ENCODE measurements at places on chromosomes 4 and X. TPM values are rescaled to one million over a fixed set of nuclear protein-coding genes. Genes with fewer than 3 reads are reported as not detected.

- DNase-seq, result no peak
- no peak overlapping the region for H3K4me3 ChIP-seq
- no peak overlapping the region for H3K27ac ChIP-seq
- no peaks in the 10 kb centered on the region for H3K36me3 ChIP-seq
- no peaks in the 10 kb centered on the region for H3K4me1 ChIP-seq
These were observed 220.1 kb downstream of the PDGFC start for GRCh38 chr4:156751486-156751885.

DNA sequence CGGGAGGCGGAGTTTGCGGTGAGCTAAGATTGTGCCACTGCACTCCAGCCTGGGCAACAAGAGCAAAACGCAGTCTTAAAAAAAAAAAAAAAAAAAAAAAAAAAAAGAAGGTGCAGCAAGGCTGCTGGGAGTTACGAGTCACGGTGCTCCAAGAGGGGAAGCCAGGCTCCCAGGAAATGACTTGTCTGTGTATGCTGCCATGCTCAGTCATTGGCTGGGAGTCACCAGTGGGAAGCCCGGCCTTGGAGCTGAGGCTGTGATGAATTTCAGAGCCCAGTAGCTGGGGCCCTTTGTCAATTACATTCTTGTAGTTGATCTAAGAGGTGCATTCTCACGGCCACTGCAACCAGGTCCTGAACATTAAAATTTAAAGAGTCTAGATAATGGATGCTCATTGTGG lies 1105.1 kb upstream of the TENM3 start:
- no peaks in the 10 kb centered on the region for H3K4me1 ChIP-seq
- DNase-seq, result no peak
- no peaks in the 10 kb centered on the region for H3K36me3 ChIP-seq
- no peak overlapping the region for H3K27ac ChIP-seq
- no peak overlapping the region for H3K4me3 ChIP-seq
- H3K27me3 ChIP-seq, result no peaks in the 10 kb centered on the region

DNA sequence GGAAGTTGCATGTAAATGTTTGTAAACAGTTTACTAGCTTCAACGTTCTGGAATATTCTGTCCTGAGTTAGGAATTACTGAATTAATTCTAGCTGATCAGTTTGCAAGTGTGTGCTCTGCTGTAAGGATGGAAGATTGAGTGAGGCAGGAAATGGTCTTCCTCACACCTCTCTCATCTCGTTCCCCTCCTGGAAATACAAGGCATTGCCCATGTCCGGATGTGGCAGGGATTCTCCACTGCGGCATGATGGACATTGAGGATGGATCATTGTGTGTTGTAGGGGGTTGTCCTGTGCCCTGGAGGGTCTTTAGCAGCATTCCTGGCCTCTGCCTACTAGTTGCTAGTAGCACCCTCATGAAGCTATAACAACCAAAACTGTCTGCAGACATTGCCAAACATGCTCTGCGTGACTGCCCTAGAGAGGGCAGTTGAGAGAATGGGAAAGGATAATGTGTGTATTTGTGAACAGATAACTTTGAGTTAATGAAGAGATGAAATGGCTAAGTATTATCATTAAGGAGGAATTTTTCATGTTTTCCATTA lies 12.6 kb downstream of the CA5B start:
- no peak overlapping the region for H3K4me3 ChIP-seq
- no peaks in the 10 kb centered on the region for H3K4me1 ChIP-seq
- H3K36me3 ChIP-seq, result peaks cover 13% of the 10 kb centered on the region
- no peak overlapping the region for H3K27ac ChIP-seq

The HNRNPDL gene
- 383 TPM for total RNA-seq

The TRIM75 gene
- not detected for total RNA-seq

DNA sequence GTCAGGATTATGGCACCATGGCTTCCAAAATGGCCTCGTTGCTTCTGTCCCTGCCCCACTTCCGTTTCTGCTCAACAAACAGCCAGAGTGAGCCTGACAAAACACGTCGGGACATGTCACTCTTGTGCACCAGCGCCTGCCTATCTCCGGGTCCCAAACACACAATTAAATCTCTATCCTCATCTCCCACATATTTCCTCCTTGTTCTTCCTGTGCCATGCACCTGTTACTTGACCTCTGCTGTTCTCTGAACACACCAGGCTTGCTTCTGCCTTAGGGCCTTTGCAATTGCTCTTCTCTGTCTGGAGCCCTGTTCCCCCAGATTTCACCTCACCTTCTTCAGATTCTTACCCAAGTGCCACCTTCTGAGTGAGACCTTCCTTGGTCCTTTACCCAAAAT lies 12.7 kb upstream of the CD38 start:
- H3K4me3 ChIP-seq, result no peak overlapping the region
- H3K27me3 ChIP-seq, result no peaks in the 10 kb centered on the region
- no peaks in the 10 kb centered on the region for H3K4me1 ChIP-seq
- no peak overlapping the region for H3K27ac ChIP-seq
- no peaks in the 10 kb centered on the region for H3K36me3 ChIP-seq

GRCh38 chr4:98689507-98690174 lies 31.2 kb upstream of the TSPAN5 start:
- no peaks in the 10 kb centered on the region for H3K27me3 ChIP-seq
- no peak overlapping the region for H3K27ac ChIP-seq
- no peak for DNase-seq
- peaks cover 9% of the 10 kb centered on the region for H3K4me1 ChIP-seq
- H3K4me3 ChIP-seq, result no peak overlapping the region
- no peaks in the 10 kb centered on the region for H3K36me3 ChIP-seq

The C4orf36 gene
- 2.2 TPM for total RNA-seq

GRCh38 chrX:109732017-109732801 lies 848 bp downstream of the ACSL4 start:
- H3K27ac ChIP-seq, result peak overlapping the region; percentile 38
- no peaks in the 10 kb centered on the region for H3K27me3 ChIP-seq
- no peaks in the 10 kb centered on the region for H3K4me1 ChIP-seq
- H3K36me3 ChIP-seq, result no peaks in the 10 kb centered on the region
- no peak for DNase-seq
- H3K4me3 ChIP-seq, result peak overlapping the region; percentile 94

DNA sequence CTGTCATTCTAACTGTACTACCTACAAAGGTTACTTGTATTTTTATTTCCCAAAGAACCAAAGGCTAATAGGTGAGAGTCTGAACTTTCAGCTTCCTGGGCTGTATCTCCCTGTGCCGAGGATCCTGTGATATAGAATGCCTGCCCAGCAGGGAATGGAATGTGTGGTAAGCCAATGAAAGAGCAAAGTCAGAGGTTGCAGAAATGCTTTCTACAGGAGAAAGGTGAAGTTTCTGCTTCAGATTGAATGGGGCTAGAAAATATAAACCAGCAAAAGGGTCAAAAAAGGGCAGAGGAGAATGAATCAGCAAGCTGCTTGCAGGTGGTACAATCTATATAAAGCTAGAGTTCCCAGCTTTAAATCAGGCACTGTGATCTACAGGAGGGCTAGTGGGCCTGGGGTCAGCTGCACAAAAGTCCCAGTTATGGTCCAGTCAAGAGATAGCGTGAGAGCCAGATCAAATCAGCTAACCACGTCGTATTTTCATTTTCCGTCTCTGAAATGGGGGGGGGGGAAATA lies 146.1 kb downstream of the DCTD start:
- H3K27ac ChIP-seq, result peak overlapping the region; percentile 64
- H3K36me3 ChIP-seq, result peaks cover 11% of the 10 kb centered on the region
- H3K4me1 ChIP-seq, result peaks cover 12% of the 10 kb centered on the region
- peak; percentile 79 for DNase-seq
- H3K27me3 ChIP-seq, result peaks cover 7% of the 10 kb centered on the region

- peak overlapping the region; percentile 93 for H3K4me3 ChIP-seq
- H3K27me3 ChIP-seq, result no peaks in the 10 kb centered on the region
- DNase-seq, result peak; percentile 57
- no peaks in the 10 kb centered on the region for H3K4me1 ChIP-seq
- peak overlapping the region; percentile 73 for H3K27ac ChIP-seq
- peaks cover 50% of the 10 kb centered on the region for H3K36me3 ChIP-seq
These were observed 1.8 kb downstream of the ZIC3 start for GRCh38 chrX:137567682-137568232.

GRCh38 chrX:52216541-52216940 lies 31.9 kb downstream of the MAGED4 start:
- no peak for DNase-seq
- no peaks in the 10 kb centered on the region for H3K36me3 ChIP-seq
- no peak overlapping the region for H3K4me3 ChIP-seq
- H3K27me3 ChIP-seq, result no peaks in the 10 kb centered on the region
- no peaks in the 10 kb centered on the region for H3K4me1 ChIP-seq
- H3K27ac ChIP-seq, result no peak overlapping the region

- no peak overlapping the region for H3K27ac ChIP-seq
- H3K36me3 ChIP-seq, result no peaks in the 10 kb centered on the region
- no peaks in the 10 kb centered on the region for H3K27me3 ChIP-seq
- DNase-seq, result no peak
These were observed 164.0 kb downstream of the SMARCA1 start for GRCh38 chrX:129359269-129359668.
